ENCODE measurements at places on chromosomes 6 and 20.

DNA sequence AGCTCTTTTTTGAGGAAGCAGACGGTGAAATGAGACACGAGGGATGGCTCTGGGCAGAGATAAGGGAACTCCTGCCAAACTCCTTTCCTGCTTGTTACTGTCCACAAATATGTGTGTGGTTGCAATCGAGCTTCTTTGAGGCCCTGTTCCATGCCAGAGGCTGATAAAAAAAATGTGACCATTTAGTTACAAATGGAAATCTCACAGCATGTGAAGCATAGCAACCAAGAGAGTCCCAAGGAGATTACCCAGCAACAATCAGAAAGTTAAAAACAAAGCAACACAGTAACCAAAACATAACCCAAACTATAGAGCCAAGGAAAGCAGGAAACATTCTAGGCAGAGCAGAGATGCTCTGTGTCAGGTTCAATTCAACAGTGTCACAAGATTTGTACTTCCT lies 35.4 kb upstream of the HMGN3 start:
- peak; percentile 91 for DNase-seq

DNA sequence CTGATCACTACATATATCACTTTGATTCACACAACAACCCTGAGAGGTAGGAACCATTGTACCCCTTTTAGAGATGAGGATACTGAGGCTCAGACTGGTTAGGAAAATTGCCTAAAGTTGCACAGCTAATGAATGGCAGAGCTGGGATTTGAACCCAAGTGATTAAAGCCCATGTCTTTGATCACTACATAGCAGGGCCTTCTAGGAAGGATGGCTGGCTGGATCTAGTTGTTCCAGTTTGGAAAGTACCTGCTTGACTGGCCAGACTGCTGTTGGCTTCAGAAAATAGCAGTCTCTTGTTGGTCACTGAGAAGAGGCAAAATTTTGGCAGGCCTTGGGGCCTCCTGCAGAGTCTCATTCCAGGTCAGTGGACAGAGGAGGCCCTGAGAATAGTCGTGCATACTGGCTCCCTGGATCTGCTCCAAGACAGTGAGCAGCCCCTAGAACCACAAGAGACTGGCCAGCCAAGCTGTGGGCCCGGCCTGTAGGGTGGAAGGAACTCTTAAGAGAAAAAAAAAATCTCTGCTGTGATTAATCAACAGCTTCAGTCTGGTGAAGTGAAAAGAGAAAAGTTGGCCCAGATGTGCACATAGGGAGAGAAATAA lies 17.5 kb downstream of the PPARD start:
- peak; percentile 99 for DNase-seq

GRCh38 chr20:38008233-38008944 lies 24.9 kb downstream of the TTI1 start:
- no peak for DNase-seq

DNA sequence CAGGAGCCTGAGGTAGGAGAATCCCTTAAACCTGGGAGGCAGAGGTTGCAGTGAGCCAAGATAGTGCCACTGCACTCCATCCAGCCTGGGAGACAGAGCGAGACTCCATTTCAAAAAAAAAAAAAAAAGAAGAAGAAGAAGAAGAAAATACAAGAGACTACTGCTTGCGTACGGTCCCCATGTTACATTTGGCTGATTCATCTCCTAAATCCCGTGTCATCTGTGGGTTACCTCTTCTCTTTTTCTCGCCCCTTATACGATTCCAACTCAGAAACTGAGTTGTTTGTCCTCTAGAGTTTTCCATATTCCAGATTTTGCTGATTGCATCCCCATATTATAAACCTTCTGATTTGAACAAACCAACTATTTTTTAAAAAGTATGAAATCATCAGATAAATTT lies 62.4 kb upstream of the NELFCD start:
- DNase-seq: no peak

- no peak for DNase-seq
These were observed 69.7 kb downstream of the SAMD3 start for GRCh38 chr6:130152908-130153510.

- DNase-seq: peak; percentile 45
These were observed 177.8 kb downstream of the EDN1 start for GRCh38 chr6:12467706-12468670.

DNA sequence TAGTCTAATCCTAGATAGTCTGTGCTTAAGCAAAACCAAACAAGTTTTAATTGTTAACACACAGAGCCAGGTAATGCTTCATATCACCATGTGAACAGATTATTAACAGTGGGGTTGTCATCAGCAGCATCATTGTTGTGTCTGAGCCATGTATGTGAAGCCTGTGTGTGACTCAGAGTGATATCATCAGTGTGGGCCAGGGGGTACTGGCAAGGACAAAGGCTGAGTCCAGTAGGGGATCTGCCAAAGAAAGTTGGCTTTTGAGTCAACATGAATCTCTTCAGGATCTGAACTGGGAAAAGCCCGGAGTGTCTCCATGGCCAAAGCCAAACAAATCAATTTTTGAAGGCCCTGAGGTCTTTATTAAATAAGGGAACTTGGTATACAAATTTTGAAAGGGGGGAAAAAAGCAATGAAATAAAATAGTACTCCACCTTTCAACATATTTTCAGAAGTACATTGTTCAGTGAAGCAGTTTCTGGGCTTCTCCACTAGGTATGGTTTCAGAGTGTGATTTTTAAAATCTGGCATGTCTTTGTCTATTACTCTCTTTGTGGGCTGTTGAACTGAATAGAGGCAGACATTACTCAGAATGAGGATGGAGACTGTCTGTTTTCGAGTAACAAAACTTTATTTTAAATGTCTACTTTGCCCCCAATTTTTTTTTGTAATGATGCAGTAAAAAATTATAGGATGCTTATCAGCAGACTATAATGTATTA lies 444.2 kb upstream of the JAG1 start:
- peak; percentile 94 for DNase-seq

DNA sequence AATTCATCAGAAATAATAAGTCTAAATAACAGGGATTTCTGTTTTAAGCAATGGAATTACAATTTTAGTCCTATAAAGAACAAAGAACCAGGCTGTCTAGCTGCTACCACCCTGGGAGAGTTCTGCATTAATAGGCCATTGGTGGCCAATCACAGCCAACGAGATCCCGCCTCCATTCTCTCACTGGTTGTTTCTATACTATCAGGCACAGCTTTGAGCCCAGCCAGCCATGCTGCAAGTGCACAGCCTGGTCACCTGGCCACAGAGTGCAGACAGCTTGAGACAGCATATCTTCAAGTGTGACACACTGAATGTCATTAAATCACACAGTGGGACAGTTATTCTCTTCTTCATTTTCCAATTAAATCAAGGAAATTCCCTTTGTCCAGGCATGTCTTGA lies 16.1 kb upstream of the RAB22A start:
- DNase-seq: peak; percentile 21

- peak; percentile 71 for DNase-seq
These were observed 5.1 kb downstream of the KCNS1 start for GRCh38 chr20:45095805-45096238.

DNA sequence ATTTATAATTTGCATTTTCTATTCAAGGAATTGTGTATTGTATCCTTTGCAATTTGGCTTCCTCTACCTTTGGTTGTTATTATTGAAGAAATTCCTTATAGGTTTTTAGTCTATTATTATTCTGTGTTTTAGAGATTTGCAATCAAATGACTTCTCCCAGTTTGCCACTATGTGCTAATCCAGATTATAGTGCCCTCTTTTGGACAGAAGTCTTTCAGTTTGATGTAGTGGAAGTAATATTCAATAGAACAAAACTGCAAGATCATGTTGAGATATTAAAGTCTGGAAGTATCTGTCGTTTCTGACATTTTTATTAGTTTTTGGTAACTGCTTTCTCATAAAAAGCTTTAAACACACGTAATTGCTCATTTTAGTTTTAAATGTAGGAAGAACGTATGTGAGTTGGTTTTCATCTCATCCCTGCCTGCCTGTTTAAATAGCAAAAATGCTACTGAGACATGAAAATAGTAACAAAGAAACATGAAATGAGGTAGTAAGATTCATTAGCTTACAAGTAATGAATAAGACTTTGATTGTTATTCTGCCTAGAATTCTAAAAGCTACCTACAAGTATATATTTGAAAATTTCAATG lies 72.8 kb downstream of the RTN4IP1 start:
- DNase-seq: peak; percentile 28
